Activated gamma-delta T cell treated with Interleukin-2 at 50 U/mL for 16 hours (primary cell): ENCODE measurements at places on chromosomes 2 and 18.

- no peak for DNase-seq
Measured at GRCh38 chr2:26483957-26484565, 6.1 kb upstream of the OTOF start.

DNA sequence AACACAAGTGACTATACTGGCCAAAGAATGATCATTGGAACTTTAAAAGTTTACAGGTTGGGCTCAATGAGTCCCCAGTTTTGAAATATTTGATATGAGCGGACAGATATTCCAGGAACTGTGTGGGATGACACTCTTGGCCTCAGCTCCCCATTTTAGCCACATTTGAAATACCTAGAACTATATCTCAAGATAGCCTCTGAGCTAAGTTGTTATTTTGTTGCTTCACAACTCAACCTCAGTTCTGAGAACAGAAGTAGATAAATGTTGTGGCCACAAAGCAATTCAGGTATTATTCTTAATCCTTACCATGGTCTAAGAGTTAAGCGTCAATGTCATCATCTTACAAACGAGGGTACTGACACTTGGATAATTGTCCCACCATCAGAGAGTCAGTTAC is 172.2 kb upstream of the SETBP1 start:
- DNase-seq = no peak

DNA sequence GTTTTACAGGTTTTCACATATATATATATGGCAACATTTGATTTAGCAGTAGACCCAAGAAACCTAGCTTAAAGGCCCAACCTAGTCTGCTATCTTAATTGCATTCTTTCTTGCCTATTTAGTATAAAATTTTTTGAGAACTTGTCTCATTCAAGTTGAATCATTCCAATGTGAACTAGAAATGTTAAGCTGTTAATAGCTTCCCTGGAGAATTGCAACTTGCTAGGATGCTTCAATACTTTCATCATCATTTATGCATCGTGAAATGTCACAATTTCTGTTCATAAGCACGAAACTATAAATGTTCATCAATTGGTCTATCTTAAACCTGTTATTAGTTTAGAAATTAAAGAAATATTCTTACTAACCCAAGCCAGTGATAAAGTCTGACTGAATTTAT is 217.6 kb downstream of the BABAM2 start:
- DNase-seq = no peak

DNA sequence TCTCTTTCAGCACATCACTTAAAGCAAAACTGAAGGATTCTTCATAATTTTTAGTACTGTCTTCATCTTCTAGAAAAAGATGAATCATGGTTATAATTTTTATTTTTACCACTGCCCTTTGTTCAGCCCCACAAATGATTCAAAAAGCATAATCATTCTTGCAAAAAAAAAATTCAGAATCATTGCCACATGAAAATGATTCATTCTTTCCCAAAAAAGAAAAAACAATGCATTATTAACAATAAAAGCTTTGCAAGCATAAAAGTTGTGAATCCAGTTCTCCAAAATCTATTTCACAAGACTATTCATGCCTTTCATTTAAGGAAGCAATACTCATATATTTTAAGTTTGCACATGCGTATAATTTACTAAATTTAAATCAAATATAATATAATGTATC is 204.8 kb downstream of the RBM43 start:
- DNase-seq = no peak

DNA sequence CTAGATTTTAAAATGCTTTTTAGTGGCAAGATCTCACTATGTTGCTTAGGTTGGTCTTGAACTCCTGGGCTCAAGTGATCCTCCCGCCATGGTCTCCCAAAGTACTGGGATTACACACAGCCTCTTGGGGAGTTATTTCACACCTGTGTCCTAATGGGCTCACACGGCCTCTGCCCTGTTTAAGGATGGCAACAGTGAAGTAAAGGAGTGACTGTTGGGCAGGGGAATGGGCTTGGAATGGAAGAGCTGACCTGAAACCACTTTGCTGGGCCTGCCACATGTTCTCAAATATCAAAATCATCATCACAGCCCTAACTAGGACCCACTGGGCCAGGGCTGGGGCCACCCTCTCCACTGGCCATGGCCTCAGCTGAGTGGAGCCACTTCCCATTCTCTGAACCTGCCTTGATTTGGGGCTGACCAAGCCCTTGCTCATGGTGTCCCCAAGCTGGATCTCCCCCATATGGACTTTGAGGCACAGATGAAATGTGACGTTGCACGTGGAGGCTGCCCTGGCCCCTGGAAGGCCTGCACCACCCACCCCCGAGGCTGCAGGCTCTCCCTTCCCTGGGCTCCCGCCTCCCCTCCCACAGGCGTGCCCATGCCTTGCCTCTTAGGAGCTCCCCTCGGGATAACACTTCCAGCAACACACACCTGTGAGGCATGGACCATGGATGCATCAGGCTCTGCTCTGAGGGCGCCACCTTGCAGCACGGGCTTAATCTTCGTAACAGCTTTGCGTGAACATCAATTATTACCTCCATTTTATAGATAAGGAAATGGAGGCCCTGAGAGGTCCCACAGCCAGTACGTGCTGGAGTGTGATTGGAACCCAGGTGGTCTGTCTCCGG is 71.8 kb upstream of the SMAD7 start:
- DNase-seq = no peak

- no peak for DNase-seq
Measured at GRCh38 chr2:27431395-27431794, 3.0 kb downstream of the NRBP1 start.

- DNase-seq = no peak
Measured at GRCh38 chr2:1685078-1685956, 59.0 kb downstream of the PXDN start.

- no peak for DNase-seq
Measured at GRCh38 chr18:39318462-39318861, 1752.9 kb upstream of the CELF4 start.

- DNase-seq = no peak
Measured at GRCh38 chr18:45525301-45525700, 90.0 kb upstream of the SLC14A2 start.

DNA sequence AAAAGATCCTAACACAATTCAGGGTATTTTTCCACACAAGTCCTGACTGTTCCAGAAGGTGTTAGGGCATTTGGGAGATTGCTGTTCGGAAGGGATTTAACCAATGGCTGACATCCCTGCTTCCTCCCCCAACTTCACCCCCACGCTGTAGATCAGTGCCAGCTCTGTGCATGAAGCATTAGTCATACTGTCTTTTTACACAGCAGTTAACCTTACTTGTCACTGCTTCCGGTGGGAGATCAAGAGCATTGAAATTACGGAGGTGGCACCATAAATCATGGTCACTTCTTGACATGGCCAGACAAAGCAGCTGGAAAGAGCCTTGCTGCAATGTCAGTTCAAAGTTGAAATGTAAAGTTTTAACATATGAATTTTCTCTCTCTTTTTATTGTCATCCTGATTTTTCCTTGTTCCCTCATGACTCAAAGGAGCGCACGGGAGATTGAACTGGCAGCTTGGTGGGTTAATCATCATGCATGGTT is 70.2 kb downstream of the HRH4 start:
- no peak for DNase-seq

GRCh38 chr2:71531522-71532047 is 78.2 kb downstream of the DYSF start:
- no peak for DNase-seq

- no peak for DNase-seq
Measured at GRCh38 chr2:17594533-17595401, 54.3 kb downstream of the VSNL1 start.

DNA sequence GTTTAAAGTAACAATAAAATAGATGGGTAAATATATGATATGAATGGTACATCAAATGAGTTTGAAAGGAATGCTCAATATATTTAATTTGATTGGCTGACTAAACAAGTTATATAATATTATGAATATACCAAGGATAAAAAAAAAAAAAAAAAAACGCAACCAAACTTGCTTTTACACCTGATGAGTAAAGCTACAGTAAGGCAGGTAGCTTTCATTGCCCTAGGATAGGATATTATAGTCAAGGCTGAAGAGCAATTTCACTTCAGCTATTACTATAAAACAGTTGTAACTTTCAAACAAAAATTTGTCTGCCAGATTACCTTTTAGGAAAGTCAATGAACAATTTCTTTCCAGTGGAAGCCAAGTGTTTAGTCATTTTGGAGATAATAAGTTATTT is 56.8 kb upstream of the PEX13 start:
- DNase-seq = no peak

GRCh38 chr2:130380096-130380934 is 24.5 kb downstream of the PTPN18 start:
- DNase-seq = no peak

GRCh38 chr18:38563396-38563980 is 997.9 kb upstream of the CELF4 start:
- DNase-seq = no peak

DNA sequence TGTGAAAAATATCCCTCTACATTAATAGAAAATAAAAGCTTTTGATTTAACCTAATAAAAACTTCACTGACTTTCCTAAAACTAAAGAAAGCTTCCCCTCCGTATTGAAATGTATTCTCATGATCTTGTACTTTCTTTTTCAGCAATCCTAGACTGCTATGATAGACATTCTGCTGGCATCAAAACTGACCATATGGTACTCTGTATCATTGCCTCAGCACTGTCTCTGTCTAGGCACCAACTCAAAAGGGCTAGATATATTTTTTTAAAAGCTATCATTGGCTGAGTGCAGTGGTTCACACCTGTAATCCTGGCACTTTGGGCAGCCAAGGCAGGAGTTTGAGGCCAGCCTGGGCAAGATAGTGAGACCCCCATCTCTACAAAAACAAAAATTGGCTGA is 32.9 kb downstream of the CDKL4 start:
- DNase-seq = no peak

DNA sequence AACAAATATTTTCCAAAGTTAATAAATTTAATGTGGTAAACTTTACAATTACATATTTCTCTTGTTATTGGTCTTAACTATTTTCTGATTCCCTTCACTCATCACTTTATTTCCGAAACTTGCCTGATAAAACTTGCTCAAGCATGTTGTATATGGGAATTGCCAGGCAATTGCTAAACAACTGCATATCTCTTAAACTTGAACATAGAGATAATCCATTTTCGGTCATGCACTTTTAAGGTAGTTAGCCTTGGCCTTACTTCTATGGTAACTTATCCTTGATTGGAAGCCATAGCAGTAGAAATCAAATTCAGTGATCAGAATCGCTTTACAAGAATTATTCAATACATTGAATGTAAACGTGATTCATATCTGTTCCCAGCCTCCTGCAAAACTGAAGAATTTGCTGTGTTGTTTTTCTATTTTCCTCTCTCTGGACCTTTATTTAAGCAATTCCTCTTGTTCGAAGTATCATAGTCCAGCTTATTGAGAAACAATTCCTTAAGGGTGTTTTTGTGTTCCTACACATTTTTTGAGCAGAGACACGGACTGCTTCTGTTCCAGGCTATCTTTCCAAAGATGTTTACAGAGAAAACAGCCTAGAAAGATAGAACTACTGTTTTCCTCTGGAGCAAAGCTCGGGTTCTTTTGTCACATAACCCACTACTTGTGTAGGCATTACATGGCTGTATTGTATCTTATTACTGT is 674.3 kb downstream of the IRS1 start:
- DNase-seq = no peak

GRCh38 chr2:47487498-47487875 is 84.5 kb downstream of the MSH2 start:
- DNase-seq = no peak

- DNase-seq = no peak
Measured at GRCh38 chr2:215811409-215812345, 201.7 kb downstream of the MREG start.

GRCh38 chr2:215752991-215753390 is 260.4 kb downstream of the MREG start:
- DNase-seq = no peak

DNA sequence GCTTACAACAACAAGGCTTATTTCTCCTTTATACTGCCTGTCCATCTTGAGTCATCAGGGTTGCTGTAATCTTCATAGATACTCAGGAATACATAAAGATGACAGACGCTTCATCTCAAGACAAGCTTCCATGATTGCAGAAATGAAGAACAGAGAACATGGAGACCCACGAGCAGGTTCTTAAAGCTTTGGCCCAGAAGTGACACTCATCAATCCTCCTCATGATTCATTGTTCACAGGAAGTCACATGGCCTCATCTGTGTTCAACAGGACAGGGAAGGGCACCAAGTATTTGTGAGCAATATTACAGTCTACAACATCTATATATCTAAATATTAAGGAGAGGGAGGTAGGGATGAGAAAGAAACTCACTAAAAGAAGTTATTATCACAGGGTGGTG is 36.5 kb upstream of the PGAP1 start:
- DNase-seq = no peak

- DNase-seq = no peak
Measured at GRCh38 chr18:45625596-45625995, 10.3 kb downstream of the SLC14A2 start.

DNA sequence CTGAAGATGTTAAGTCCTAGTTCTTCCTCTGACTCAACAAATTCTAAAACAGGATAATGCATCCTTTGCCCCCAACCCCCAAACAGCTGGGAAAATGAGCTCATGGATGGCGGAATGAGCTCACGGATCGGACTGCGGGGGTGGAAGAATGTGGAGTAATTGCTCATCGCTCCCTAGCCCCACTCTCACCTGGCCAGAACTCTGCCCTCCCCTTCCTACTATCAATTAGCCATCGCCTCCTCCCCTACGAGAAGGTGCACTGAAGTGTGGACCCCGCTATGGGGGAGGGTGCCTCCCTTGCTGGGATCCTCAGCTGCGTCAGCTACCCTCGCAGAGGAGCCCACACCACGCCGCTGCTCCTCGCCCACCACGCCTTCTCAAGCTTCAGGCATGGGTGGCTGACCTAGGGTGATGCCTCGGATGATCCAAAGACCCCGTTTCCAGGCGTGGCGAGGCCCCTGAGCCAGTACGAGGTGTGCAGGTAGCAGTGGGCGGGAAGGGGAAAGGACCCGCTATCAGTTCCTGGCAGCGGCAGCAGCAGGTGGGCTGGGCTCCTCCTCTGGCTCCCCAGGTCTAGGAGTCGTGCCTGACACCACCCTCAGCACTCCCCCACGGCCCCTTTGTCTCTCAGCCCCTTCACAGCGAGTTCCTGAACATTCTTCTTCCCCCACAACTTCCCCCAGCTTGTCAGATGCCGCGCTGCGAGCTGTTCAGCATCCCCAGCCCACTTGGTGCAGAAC is 82.1 kb upstream of the POMC start:
- DNase-seq = no peak
